ENCODE measurements at places on chromosomes 3 and 15. TPM values are rescaled to one million over a fixed set of nuclear protein-coding genes. Genes with fewer than 3 reads are reported as not detected.

- DNase-seq = no peak
These were observed 238.2 kb upstream of the GPR149 start for GRCh38 chr3:154668187-154668586.

DNA sequence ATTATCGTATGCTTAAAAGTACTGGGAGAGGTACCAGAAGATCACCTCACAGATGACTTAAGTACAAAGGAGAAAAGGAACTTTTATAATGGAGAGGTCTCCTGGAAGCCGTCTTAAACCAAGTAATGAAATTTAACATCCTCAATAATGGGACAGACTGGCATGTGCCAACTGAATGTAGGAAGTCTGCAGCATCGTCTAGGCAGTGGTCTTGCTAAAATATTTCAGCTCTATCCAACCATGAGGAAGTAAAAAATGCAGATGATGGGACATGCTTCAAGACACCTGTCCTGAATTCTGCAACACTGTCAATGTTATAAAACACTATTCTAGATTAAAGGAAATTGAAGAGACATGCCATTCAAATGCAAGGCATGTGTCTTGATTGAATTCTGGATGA lies 458.8 kb upstream of the TPRG1 start:
- DNase-seq = no peak

DNA sequence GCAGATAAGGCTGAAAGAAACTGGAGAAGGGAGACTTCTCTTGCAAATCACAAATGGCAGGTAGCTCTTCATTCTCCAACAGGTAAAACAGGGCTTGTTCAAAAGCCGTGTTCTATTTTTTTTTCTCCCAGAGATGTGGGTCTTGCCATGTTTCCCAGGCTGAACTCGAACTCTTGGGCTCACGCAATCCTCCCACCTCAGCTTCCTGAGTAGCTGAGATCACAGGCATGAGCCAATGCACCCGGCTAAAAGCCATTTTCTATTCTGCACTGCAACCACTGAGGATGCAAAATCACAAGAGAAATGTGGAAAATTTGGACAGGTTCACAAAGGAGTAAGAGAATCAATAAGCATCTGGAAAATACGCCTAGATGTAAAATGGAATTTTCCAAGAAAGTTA lies 19.5 kb downstream of the EIF4E3 start:
- DNase-seq = no peak

GRCh38 chr3:108251265-108251664 lies 29.0 kb upstream of the IFT57 start:
- DNase-seq = no peak

- no peak for DNase-seq
These were observed 13.0 kb downstream of the HCN4 start for GRCh38 chr15:73355612-73356265.

DNA sequence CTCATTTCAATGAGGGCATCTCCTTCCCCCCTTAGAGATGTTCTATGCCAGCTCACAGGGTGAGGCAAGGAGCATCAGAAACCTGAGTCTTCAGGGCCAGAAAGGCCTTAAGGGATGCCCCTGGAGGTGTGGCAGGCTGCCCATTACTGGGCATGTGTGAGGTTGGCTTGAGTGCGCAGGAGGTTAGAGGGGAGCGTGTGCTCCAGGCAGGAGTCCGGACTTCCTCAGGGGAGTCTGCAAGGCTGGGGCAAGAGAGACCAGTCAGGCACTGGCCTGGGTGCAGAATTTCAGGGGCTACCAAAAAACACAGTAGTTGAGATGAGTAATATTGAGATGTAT lies 1.9 kb downstream of the LOXL1 start:
- DNase-seq = no peak

GOLGA6D gene
- 0.19 TPM for total RNA-seq

FEZF2 gene
- total RNA-seq = not detected

EFCAB12 gene
- total RNA-seq = 6.0 TPM

ACOX2 gene
- total RNA-seq = 5.6 TPM

Measured in type B pancreatic cell (in vitro differentiated cells).